ENCODE measurements at places on chromosomes 4 and X.

GRCh38 chr4:168501407-168501806, 4.6 kb downstream of the PALLD start:
- no peak for DNase-seq

DNA sequence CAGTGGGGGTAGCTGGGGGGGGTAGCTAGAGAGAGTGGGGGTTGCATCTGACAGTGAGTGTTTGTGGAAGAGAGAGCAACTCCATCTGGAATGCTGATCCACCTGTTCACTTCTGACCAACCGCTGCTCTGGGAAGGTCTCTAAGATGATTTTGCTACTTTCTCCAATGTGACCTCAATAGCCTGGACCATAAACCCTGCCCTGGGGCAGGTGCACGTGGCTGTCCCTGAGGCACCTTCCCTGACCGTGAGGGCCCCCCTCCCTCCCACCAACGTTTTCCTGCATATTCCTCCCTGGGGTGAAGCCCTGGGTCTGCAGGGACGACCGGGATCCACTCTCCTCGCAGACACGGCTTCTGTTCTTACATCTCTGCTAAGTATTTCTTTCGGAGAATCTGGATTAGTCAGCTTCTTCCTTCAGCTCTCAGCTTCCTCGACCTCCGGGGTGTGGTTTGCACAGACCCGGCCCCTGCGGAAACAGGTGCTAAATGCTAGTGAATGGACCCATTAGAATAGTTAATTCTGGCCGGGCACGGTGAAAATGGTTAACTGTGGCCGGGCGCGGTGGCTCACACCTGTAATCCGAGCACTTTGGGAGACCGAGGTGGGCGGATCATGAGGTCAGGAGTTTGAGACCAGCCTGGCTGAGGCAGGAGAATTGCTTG, 21.4 kb upstream of the PLCXD1 start:
- DNase-seq = peak; percentile 34

DNA sequence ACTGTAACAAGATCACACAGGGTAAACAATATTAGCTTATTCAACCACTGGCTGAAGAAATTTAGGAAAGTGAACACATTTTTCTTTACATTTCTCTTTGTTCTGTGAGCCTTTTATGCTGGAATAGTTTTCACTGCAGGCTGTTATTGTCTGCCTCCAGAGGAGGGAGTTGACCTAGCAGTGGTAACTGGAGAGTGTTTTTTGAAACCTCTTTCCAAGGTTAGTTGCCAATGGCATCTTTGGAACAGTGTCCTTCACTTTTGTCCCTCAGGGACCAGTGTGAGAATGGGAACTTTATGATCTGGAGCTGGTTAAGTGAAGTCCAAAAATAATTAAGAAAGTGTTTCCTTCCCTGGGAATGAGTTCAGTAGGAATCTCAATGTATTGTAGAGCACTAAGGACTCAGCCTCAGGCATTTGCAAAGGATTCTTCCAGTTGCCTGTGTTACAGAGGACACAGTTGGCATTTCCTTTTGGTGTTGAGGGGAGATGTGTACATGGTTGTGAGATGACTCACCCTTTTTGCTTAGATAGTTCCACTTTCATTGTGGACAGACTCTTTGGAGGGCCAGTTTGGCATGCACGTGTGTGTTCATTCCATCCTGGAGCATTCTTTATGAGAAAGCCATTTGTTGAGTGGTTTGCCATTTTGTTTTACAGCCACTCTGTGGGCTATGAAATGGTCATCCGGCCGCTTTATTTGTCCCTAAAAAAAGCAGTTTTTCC, 61.3 kb downstream of the AR start:
- DNase-seq = no peak

GRCh38 chrX:37405956-37406355, 56.8 kb downstream of the PRRG1 start:
- DNase-seq = no peak

DNA sequence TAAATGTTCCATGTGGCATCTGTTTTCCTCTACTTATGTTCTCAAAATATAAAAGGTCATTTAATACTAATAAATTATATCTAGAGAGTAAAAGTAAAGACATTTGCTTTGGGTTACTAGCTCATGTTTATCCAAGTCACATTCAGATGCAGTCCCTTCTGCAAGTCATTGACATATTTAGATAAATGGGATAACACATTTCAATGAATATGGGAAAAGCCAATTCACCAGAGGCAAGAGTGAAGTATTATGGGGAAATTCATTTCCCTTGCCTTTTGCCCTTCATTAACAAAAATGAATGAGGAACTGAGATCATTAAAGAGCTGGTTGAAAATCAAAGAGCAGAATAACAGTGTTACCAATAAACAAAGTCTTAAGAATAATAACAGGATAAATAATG, 306.2 kb upstream of the FSTL5 start:
- no peak for DNase-seq

DNA sequence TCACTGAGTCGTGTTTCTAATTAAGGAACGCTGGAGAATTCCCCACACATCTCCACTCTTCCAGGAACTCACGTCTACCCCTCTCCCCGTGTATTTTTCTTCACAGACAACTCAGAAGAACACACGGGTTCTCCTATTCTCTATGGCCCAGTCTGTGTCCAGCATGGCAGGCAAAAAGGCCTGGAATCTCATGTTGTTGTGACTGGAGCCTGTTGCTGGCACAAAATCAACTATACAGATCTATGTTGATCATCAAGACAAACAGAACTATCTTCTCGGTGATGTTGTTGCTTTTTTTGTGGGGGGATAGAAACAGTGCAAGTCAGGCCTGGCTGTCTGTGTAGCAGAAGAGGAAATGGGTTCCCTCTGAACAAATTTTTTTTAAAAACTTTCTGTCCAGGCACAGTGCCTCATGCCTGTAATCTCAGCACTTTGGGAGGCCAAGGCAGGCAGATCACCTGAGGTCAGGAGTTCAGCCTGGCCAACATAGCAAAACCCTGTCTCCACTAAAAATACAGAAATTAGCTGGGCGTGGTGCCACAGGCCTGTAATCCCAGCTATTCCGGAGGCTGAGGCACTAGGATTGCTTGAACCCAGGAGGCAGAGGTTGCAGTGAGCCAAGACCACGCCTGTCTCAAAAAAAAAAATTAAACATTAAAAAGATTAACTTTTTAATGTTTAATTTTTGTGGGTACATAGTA, 50.5 kb upstream of the CBR4 start:
- DNase-seq = no peak

DNA sequence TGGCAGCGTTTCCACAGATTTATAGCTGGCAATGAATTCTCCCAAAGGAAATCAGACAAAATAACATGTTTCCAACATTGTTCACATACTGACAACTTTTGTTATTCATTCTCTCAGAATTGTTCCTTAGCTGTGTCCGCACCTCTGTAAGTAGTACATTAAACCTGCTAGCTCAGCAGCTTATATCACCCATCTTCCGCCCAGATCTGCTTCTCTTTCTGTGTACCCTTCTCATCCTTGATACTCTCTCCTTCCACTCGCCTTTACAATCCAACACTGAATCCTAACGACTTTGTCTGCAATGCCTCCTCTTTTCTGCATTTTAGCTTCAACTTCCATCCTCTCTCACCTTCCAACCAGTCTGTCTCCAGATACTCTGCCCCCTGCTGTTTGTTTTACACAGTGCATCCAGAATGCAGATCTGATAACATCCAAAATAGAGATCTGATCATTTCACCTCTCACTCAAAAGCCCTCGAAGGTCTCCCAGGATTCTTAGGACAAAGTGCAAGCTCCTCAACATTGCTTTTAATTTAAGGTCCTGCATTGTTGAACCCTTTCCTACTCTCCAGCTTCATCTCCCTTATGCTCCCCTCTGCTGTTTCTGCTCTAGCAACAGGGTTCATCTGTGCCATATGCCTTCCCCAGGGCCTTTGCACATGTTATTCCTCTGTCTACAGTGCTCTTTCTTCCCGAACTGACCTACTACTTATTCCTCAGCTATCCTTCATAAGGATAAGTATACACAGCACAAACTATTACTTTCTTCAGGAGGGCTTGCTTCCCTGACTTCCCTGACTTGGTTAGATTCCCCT, 67.3 kb upstream of the VBP1 start:
- peak; percentile 45 for DNase-seq

- DNase-seq = no peak
Measured at GRCh38 chr4:81891005-81891996, 419.6 kb upstream of the RASGEF1B start.

DNA sequence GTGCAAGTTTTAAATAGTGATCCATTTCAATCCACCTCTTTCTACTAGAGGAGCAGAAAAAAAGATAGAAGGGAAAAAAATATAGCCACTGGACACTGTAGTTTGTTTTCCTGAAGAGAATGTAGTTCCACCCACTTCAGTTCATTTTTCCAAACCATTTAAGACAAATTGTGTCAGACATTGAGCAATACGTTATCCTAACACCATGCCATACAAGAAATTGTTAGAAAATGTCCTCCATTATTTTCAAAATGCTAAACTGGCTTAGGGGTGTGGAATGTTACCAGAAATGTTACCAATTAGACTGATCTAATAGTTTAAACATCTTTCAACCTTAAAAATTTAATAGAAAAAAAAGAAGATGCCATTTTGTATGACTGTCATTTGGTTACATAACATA, 48.6 kb upstream of the ETNPPL start:
- no peak for DNase-seq

DNA sequence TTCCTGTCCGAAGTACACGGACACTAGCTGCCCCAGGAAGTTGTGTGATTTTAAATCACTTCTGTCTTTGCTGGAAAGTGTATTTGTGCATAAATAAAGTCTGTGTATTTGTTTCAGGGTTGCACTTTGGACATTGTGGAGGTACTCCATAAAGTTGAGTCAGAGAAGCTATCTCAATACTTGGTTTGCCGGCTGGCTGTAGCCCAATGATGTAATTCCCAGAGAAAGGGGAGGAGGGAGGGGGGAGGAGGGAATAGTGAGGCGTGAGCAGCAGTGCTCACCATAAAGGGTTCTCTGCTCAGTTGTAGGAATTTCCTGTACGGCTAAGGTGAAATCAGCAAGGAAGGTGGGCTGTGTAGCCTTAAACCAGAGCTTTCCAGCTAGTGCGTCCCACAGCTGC, 7.5 kb downstream of the APEX2 start:
- DNase-seq = no peak

GRCh38 chr4:150348079-150348478, 233.9 kb upstream of the MAB21L2 start:
- no peak for DNase-seq

GRCh38 chrX:50726296-50726695, 87.7 kb downstream of the SHROOM4 start:
- DNase-seq = no peak

- no peak for DNase-seq
Measured at GRCh38 chr4:87977521-87978278, 2.2 kb downstream of the SPP1 start.

GRCh38 chrX:2261831-2262667, 238.7 kb downstream of the DHRSX start:
- no peak for DNase-seq

DNA sequence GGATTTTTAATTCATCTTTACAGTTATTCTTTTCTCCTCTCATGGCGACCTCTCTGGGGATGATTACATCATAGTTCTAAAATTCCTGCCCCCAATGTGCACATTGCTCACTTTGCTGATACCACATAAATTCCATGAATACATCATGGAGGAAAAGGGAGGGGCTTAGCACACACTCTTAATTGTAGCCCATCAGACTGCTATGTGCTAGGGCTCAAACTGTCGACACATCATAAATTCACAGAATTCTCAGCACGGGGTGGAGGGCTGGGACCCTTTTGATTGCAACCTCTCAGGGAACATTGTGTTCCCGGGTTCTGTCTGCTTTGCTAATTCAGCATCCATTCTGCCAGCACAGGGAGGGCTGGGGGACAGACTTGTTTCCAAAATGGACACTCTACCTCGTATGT, 592.9 kb downstream of the BCOR start:
- no peak for DNase-seq

DNA sequence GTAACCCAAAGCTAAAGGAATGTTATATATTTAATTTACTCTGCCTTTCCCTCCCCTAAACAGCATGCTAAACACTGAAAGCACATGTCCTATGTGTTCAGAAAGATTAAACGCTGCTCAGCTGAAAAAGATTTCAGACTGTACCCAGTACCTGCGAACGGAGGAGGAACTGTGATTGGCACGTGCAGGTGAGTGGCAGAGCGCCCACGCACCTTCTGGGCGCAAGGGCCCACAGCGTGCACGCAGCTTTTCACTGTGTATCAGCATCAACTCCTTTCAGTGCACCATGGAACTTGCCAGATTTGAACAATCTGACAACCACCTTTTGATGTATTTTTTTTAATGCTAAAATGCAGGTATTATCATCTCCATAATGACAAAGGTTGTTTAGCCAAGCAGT, 87.7 kb downstream of the RFC1 start:
- no peak for DNase-seq

GRCh38 chr4:88219099-88219498, 60.7 kb upstream of the ABCG2 start:
- peak; percentile 70 for DNase-seq

GRCh38 chr4:48602222-48602621, 112.2 kb downstream of the ZAR1 start:
- no peak for DNase-seq

DNA sequence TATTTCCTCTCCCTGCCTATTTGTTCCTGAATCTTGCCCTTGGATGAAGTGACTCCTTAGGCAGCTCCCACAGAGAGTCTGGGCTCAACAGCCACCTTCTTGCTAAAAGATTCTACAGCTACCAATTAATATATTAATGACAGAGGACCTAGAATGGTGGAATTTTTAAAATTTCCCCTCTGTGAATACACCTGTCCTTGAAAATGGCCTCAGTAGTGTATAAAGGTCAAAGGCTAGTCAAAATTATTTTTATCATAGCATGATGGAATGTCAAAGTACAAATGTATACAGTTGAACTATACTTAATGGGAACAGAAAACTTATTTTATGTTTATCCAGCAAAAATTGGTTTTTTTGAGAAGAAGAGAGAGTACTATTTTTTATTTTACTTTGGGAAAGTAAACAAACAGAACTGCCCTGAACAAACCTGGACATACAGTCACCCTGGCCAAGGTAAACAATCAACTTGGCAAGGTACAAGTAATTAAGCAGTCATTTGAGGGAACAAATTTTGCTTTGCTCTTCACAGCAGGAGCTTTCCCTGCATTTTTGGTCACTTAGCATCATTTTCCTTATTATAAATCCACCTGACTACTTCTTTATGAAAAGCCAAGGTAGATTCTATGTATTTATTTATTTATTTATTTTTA, 250.8 kb downstream of the INPP4B start:
- no peak for DNase-seq

- DNase-seq = peak; percentile 57
Measured at GRCh38 chr4:184310171-184310567, 92.5 kb upstream of the ENPP6 start.

- no peak for DNase-seq
Measured at GRCh38 chr4:37381040-37381668, 136.6 kb downstream of the NWD2 start.

DNA sequence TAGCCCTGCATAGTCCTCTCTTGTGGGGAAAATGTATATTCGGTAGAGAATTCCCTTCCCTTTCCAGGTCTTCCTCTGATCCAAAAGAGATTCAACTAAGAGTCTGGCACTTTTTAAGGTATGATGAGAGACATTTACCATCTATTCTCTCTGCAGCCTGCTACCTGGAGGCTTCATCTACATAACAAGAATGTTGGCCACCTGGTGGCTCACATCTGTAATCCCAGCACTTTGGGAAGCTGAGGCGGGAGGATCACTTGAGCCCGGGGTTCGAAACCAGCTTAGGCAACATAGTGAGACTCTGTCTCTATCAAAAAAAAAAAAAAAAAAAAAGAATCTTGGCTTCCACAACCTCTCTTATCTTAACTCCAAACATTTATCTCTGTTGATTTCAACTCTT, 40.4 kb upstream of the NOCT start:
- no peak for DNase-seq

Measured in CD4-positive, alpha-beta T cell treated with Interleukin-2 at 100 ng/mL for 4 hours (primary cell).